ENCODE measurements at places on chromosomes 13 and 19. TPM values are rescaled to one million over a fixed set of nuclear protein-coding genes. Genes with fewer than 3 reads are reported as not detected.
A peak's percentile ranks its signal among the peaks of the same experiment; 100 is the strongest.

DNA sequence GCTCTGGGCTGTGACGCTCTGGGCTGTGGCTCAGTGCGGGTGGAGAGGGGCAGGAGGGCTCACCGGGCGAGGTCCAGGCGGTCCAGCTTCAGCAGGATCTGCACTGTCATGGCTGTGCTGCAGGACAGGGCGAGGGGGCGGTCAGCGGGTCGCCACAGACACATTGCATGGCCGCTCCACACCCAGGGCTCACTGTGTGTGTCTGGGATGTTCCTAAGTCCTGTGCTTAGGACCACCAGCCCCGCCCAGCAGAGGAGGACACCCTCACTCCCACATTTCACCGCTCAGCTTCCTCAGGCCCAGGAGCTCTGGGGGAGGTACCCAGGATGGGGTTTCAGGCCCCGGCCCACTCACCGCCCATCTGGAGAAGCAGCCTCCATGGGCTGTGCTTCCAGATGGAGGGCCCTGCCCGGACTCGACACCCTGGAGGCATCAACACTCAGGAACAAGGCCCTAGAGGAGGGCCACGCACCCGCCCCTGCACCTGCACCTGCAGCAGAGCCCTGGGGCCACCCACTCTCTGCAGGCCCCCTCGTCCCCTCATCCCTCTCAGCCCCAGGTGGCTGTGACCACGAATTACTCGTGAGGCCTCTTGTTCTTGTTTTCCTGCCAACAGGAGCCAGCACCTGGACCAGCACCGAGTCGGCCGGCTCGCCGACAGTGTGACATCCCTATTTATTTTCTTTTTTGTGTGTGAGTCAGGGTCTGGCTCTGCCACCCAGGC lies 9.7 kb upstream of the CERS1 start:
- no peak for DNase-seq
- H3K27me3 ChIP-seq = no peaks in the 10 kb centered on the region
- H3K27ac ChIP-seq = no peak overlapping the region
- no peaks in the 10 kb centered on the region for H3K4me1 ChIP-seq

DNA sequence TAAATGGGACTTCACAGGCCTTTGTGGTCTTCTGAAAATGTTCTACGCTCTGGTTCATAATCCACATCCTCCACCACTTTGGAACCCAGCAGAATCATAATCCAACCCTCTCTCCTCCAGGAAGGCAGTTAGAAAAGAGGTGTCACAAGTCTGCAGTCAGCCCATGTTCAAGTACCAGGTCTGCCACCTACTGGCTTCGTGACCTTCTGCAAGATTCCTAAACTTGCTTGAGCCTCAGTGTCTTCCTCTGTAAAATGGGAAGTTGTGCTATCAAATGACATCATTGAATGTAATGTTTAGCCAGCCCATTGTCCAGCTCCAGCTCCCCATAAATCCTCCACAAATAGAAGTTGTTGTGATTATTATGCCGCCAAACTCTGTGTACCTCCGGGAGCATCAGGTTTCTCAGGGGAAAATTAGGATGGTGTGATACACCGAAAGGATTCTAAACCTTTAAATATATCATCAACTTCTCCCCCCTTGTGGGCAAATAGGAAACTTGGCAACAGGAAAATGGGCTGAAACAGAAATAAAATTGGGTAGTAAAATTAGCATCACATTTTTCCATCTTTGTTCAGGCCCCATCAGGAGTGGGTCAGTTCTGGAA lies 109.7 kb downstream of the NUFIP1 start:
- H3K4me1 ChIP-seq = peaks cover 12% of the 10 kb centered on the region
- no peaks in the 10 kb centered on the region for H3K27me3 ChIP-seq
- DNase-seq = no peak
- no peak overlapping the region for H3K27ac ChIP-seq
- H3K36me3 ChIP-seq = no peaks in the 10 kb centered on the region

DNA sequence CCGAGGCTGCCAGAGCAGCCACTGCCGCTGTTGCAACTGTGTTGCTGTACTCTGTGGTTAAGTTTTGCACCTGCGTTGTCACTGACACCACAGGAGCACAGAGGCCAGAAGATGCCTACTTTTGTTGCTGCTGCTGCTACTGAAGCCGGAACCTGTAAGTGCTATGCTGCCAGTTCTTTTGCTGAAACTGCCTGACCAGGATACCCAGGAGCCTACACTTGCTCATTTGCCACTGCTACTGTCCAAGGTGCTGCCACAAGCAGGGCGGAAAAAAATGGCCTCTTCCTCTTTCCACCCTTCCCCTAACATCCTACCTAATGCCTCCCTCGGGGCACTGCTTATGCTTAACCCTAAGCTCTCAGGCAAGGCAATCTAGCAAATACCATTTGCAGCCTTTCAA lies 29.0 kb upstream of the NBEA start:
- DNase-seq = no peak
- peaks cover 3% of the 10 kb centered on the region for H3K27me3 ChIP-seq
- no peak overlapping the region for H3K4me3 ChIP-seq
- H3K36me3 ChIP-seq = no peaks in the 10 kb centered on the region
- no peak overlapping the region for H3K27ac ChIP-seq
- H3K4me1 ChIP-seq = no peaks in the 10 kb centered on the region

- H3K27me3 ChIP-seq = peaks cover 16% of the 10 kb centered on the region
- no peak within 1 kb of the TSS for H3K4me3 ChIP-seq
- H3K4me1 ChIP-seq = peaks cover 24% of the 10 kb centered on the region
- no peak within 1 kb of the TSS for H3K27ac ChIP-seq
- peaks cover 3% of the 10 kb centered on the region for H3K36me3 ChIP-seq
These were observed at the start of gene PROZ for GRCh38 chr13:113157929-113158747. PROZ (plus strand) TSS chr13:113158648; CDS start chr13:113158661, 13 bp downstream.

- no peak overlapping the region for H3K4me3 ChIP-seq
- H3K27me3 ChIP-seq = no peaks in the 10 kb centered on the region
- no peaks in the 10 kb centered on the region for H3K4me1 ChIP-seq
- no peaks in the 10 kb centered on the region for H3K36me3 ChIP-seq
These were observed 903.1 kb downstream of the SLITRK6 start for GRCh38 chr13:84896128-84896527.

The ZNF677 gene
- total RNA-seq = 2.3 TPM

- H3K36me3 ChIP-seq = peaks cover 3% of the 10 kb centered on the region
- H3K4me3 ChIP-seq = no peak overlapping the region
- no peaks in the 10 kb centered on the region for H3K4me1 ChIP-seq
- no peak for DNase-seq
- no peaks in the 10 kb centered on the region for H3K27me3 ChIP-seq
These were observed 29.2 kb downstream of the SIPA1L3 start for GRCh38 chr19:37936166-37936565.

GRCh38 chr19:47485210-47485609 lies 1.2 kb upstream of the KPTN start:
- no peak for DNase-seq
- peaks cover 4% of the 10 kb centered on the region for H3K27me3 ChIP-seq
- peaks cover 23% of the 10 kb centered on the region for H3K4me1 ChIP-seq
- H3K4me3 ChIP-seq = peak overlapping the region; percentile 99

DNA sequence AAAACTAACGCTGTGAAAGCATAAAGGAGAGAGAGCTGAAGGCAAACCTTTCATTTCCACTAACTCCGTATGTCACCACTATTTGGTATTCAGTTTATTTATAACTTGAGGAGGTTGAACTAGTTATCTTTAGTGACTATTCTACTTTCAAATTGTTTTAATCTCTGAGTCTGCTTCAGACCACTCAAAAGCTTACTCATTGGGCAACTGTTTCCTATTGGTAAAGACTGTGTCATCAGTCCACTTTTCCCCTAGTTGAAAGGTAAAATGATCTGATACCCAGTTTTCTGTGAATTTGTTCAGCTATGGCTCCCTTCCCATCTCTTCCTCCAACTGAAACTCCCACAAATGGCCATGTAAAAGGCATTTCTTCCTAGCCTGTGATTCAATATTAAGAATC lies 39.1 kb downstream of the TEX26 start:
- H3K27me3 ChIP-seq = peaks cover 27% of the 10 kb centered on the region
- H3K36me3 ChIP-seq = no peaks in the 10 kb centered on the region
- H3K4me3 ChIP-seq = no peak overlapping the region
- no peak overlapping the region for H3K27ac ChIP-seq

The HIF3A gene
- total RNA-seq = not detected

The PLIN5 gene
- total RNA-seq = not detected

Measured in activated T-helper 1 cell treated with anti-CD3 and anti-CD28 coated beads, Interleukin-12 subunit alpha, Interleukin-12 subunit beta, Interleukin-2, Interleukin-4 antibody, amounts not matched to agents 30 ng/mL and 10 ng/mL and 1 ng/mL, durations not matched to agents 14 hours and 24 hours and 36 hours (primary cell).